ENCODE measurements at places on chromosomes 16 and 17.

GRCh38 chr16:19116711-19117449 lies 3.1 kb downstream of the ITPRIPL2 start:
- DNase-seq = no peak

DNA sequence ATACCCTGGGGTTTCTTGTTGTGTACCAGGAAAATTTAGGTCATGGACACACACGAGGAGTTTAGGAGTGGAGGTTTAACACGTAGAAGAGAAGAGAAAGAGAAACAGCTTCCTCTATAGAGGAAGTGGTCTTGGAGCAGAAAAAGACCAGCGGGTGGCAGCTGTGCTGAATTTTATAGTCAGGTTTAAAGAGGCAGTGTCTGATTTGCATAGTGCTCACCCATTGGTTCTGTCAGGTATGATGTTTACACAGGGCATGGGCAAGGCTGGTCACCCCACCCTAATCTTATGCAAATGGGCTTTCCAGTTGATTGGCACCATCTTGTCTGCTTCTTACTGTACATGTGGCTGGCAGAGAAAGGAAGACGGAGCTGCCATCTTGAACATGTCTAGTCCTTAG lies 309.0 kb downstream of the CDH13 start:
- no peak for DNase-seq

DNA sequence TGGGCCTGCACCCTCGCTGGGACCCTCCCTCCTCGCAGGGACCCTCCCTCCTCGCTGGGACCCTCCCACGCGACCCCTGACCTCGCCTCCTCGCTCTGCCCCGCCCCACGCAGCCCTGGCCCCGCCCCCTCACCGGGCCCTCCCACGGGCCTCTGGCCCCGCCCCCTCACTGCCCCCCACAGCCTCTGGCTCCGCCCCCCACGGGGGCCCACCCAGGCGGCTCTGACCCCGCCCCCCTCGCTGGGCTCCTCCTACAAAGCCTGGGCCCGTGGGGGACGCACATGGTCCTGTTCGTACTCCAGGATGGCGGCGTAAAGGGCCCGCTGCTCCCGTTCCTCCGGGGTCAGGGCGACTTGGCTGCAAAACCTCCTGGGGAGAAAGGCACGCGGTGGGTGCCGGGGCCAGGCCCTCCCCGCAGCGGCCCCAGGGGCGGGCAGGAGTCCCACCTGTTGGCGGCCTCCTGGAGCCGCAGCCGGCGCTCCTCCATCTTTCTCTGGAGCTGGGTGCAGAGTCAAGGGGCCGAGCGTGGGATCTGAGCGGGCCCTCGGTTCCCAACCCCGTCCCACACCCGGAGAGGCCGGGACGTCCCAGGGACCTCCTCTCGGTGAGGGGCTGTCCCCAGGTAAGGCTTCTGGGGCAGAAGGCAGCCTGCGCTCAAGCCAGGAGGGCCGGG lies 9.0 kb downstream of the VPS9D1 start:
- peak; percentile 66 for DNase-seq

DNA sequence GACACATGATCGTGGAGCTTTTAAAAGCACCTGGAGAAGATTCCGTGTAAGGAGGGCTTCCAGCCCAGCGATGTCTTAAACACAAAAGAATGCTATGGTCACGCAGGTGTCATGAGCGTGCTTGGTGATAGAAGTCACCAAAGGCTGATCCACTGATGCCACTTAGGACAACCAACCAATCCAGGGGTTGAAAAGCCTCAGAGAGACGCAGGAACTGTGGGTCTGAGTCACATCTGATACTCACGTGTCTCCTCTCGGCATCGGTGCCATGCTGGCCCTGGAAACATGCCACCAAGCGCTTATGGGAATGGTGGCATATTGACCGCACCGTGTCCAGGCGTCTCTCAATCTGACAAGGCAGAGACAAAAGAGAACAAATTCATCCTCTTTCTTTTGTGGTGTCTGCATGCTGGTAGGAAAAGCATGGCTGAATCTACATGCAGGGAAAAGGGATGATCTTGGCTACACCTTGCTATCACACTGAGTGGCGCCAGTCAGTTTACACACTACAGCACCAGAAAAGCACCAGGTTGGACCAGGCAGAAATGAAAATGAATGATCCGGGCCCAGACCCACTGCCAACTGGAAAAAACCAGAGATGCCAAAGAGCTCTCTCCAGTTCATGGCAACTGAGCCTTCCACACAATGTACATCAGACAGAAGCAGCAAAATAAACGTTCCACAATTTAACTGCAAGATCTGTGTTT lies 38.0 kb downstream of the ARHGAP17 start:
- no peak for DNase-seq

GRCh38 chr17:30084788-30085187 lies 31.8 kb upstream of the NSRP1 start:
- DNase-seq = no peak

DNA sequence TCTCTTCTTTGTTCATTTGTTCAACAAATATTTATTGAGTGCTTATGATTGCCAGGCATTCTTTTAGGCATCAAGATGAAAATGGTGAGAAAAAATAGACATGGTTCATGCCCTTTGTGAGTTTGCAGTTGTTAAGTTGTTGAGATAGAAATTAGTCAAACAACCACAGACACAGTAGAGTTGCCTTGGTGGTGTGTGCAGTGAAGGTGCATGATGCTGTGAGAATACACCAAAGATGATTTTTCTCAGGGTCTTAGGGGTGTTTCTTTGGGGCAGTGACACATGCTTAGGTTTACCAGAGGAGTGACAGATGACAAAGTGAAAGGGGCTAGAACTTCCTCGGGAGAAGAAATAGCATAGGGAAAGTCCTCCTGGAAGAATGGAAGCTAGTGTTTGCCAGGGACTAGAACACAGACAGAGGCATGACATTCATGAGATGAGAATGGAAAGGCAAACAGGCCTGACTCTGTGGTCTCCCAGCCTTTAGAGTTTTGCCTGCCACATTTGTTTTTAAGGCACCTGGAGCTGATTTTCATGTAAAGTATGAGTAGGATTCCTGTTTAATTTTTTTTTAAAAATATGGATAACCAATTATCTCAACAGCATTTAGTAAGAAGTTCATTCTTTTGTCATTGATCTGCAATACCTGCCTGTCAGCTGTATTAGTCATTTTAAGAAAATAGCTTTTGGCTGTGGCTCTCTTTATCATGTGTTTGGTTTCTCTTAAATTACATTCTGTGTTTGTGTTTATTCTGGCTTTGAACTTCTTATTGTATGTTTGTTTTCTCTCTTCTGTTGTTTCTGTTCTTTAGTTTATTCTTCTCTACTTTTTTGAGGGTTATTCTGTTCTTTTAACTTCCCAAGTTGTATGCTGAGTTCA lies 36.6 kb downstream of the CYLD start:
- DNase-seq = no peak

DNA sequence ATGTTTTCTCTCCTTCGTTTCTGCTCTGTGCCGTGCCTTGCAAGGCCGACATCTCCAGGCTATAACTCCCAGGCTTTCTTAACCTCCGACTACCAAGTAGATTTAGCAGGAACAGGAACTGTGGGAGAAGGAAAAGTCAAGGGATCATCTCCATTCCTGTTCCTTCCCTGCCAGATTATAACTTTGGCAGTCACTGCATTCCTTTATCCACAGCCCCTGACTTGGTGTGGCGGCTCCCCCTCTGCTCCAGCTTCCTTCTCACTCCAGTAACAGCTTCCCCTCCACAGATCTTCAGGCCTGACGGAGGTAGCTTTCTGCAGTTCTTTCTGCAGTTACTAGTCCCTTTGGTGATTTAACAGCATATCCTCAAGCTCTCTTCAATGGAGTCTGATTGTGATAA lies 234.6 kb upstream of the MON1B start:
- DNase-seq = no peak

GRCh38 chr17:8892338-8892690 lies 24.8 kb upstream of the PIK3R6 start:
- no peak for DNase-seq

DNA sequence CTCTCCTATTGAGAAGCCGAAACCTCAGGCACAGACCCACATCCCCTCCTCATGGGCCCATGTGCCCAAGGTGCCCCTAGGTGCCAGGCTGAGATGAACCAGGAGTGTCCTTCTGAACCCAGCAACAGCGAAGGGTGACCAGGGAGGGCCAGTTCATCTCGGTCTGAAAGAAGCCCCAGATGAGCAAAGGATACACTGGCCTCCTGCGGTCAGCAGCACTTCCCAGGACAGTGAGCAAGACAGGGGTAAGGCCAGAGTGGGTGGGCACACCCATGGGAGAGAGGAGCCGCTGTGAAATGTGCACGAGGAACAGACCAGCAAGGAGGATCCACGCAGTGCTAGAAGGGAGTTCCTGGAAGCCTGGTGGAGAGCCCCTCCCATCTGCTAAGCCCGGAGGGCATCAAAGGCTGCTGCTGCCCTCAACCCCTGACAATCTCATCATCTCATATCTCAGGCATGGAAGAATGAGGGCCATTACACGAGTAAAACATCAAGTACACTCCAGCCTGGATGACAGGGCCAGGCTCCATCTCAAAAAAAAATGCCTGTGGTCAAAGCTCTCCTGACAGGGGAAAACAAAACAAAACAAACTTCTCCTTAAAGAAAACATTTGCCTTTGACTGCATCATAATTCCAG lies 3.3 kb upstream of the HBZ start:
- no peak for DNase-seq

DNA sequence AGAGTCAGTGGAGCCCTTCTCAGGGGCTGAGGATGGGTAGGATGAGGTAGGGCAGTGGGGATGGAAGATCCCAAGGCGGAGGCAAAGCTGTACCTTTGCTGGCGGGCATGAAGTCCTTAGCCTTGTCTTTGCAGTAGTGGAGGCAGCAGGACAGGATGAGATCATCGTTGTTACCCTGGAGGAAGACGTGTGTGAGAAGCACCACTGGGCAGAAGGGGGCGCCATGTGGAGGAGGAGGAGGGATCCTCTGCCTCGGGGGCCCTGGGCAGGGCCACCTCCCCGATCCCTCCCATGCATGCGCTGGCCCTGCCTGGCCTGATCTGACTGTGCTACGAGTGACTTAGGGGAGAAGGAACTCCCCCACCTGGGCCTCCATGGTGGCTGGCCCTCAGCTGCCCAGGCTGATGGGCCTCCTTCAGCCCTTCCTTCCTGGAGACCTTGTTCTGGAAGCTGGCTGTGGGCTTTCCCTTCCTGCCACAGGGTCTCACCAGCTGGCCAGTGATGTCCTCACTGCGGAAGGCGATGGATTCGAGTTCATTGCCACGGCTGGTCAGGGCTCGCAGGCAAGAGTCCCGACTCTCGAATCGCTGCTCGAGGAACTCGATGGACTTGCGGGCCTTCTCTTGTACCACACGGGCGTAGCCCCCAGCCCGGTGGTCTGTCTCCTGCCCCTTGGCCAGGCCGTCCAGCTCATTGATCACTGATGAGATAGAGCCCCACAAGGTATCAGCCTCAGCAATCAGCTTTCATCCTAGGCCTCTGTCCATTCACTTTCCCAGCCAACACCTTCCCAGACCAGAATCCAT lies 10.3 kb downstream of the HIC1 start:
- DNase-seq = no peak

GRCh38 chr17:51873302-51873701 lies 285.2 kb downstream of the CA10 start:
- no peak for DNase-seq

- DNase-seq = no peak
These were observed 15.2 kb upstream of the KPNA2 start for GRCh38 chr17:68020409-68020756.

DNA sequence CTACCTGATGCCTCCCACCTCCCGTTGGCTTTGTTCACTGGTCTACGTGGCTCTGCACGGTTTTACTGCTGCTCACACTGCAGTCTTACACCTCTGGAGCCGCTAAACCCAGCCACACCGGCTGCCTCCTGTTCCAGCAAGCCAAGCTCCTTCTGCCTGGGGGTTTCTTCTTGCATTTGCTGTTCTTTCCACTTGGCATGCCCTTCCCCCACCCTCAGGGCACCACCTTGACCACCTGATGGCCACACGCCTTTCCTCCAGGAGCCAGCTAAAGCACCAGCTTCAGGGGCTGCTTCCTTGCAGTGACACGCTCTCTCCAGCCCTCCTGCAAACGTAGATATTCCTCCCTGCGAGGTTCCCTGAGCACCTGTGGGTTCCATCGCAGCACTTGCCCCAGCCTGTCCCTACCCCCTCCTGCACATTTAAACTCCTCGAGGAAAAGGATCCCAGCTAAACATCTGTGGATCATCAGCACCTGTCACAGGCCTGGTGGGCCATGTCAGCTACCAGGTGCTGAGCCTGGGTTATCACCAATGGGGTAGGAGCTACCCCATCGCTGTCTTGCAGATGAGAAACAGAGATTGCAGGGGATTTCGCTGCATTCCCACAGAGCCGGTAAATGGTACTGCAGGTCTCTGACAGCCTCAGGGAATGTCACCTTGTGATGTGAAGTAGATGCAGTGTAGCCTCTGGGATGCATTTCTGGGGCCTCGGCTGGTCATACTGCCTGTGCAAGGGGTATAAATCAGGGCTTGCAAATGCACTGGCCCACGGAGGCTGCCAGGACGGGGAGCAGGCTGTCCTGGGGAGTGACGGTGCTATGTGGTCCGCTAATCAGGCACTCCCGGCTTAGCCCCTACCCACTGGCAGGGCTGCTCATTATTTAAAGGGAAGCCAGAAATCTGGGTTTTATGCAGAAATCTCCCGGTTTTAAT lies 285.2 kb downstream of the CPPED1 start:
- DNase-seq = no peak
